T-helper 2 cell (primary cell): ENCODE measurements at places on chromosomes 3 and 15.

- no peak for DNase-seq
Measured at GRCh38 chr3:15539066-15539465, 17.6 kb upstream of the COLQ start.

DNA sequence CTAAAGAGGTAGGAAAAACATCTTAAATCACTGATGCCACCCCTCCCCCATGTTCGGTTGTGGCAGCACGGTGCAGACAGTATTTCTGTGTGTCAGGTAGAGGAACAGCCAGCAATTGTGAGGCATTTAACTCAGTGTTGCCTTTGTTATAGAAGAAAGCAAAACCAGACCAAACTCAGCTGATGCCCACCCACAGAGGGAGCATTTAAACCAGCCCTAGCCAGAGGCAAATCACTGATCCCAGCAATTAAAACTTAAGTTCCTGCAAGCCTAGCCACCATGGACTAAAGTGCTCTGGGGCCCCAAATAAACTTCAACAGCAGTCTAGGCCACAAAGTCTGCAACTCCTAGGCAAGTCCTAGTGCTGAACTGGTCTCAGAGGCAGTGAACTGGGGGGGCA lies 94.5 kb downstream of the CFAP20DC start:
- DNase-seq: no peak

GRCh38 chr3:16866571-16866970 lies 18.2 kb upstream of the PLCL2 start:
- peak; percentile 30 for DNase-seq

DNA sequence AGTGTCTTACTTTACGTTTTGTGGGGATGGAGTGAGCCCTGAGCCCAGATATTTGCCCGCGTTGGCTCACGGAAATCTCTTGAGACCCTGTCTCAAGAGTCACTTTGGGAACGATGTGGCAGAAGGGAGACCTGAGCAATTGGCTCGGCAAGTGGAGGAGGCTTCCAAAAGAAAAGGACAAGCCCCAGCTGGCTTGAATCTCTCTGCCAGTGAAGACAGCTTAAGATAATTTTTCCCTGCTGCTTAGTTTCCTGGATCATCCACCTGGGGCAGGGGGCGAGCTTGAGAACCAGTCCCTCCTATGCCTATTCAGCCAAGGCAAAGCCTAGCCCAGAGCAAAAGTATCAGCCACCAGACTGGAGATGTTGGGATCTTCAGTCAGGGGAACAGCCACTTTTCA lies 708 bp downstream of the SEC22A start:
- DNase-seq: no peak

DNA sequence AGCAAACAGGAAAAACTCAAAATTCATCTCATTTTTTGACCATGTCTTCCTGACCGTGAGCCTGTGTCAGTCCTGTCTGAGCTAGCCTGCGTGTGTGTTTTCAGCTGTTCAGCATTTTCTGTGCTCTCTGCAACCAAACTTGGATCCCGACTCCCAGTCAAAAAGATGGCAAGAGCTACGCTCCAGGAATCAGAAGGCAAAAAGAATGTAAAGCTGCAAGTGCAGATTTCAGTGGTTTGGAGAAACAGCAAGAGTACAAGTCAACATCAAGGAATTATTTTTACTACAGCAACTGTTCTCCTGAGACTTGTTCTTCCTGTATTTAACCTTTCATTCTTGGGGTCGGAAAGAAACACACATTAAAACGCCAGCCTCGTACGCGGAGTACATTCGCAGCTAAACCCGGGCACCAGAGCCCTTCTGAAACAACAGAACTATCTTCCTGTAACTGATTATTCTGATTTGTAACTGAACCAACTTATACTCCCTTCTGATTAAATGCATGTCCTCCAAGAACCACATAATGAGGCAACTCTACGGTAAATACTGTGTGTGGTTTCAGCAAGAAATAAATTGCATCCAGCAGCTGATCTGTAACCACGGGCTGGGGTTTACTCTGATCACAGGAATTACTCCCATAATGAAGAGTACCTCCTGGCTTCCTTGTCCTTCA lies 107.4 kb downstream of the LRIG1 start:
- DNase-seq: no peak

DNA sequence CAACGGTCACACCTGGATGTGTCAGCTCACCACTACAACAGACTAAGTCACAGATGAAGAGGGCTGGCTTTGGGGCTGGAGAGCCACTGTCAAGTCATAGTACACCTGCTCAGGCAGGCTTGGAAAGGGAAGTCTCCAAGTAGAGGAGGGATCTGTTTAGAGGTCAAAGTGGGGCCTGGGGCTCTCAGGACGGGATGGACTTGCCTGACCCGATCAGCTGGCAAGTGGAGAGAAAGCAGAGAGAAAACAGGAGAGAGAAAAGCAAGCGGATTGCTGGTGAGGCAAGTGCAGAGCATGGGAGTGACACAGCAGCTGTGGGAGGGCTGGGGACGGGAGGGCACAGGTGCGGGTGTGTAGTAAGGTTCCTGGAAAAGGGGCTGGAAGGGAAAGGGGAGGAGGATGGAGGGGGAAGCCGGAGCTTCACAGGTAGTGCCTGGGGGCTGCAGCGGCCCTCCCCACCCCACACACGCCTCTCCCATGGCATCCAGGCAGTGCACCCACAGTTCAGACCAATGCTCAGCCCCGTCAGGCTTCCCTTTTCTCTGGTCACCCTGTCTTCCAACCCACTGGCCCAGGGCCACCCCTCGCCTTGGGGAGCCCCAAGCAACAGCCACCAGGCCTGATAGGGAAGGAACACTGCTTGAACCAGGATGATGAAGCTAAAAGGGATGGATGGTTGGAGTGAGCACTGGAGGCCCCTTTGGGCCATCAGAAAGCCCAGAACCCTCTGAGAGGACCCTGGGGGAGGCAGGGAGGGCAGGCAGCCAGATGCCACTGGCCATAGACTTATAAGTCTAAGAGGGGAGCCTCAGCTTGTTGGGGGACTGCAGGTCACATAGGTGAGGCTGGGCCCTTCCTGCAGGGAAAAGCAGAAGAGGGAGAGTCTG lies 8.5 kb downstream of the RPS17 start:
- no peak for DNase-seq

DNA sequence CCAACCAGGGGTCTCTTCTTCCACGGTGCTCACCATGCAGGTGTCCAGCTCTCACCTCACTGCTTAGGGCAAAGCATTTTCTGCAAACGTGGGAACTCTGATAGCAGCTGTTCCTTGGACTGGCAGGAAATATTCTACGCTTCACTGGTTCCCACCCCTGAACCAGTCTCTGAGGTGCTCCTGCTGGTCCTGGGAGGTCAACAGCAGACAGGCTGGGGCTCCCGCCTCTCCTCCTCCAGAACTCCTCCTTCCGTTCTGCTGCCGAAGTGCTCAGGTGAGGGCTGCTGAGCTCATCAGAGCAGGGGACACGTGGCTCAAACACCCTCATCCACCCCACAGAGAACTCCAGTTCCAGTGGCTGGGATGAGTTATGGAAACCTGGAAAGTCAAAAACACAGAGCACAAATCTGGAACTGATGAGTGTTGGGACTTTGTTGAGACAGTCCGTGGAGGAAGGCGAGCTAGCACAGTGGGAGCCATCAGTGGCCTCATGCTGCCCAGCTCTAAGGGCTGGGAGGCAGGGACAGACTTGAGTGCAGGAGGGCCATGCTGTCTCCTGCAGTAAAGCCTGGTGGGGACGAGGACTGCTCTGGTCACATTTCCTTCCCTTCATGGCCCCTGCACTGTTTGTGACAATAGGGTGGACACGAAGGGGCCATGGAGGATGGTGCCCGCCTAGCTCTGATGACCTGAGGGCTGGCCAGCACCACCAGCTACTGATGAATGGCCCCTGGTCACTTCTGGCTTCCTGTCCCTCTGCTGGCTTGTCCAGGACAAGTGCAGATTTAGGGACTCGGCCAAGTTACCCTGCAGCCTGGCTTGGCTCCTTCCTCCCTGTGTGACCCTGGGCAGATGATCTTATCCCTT lies 137.8 kb downstream of the KLF13 start:
- no peak for DNase-seq

- DNase-seq: no peak
Measured at GRCh38 chr3:72744330-72744729, 103.9 kb downstream of the SHQ1 start.

- DNase-seq: no peak
Measured at GRCh38 chr15:42427429-42428223, 63.3 kb downstream of the ZNF106 start.

GRCh38 chr3:52420388-52420787 lies 24.5 kb downstream of the SEMA3G start:
- no peak for DNase-seq

GRCh38 chr15:90609242-90610180 lies 79.8 kb downstream of the CRTC3 start:
- DNase-seq: no peak

DNA sequence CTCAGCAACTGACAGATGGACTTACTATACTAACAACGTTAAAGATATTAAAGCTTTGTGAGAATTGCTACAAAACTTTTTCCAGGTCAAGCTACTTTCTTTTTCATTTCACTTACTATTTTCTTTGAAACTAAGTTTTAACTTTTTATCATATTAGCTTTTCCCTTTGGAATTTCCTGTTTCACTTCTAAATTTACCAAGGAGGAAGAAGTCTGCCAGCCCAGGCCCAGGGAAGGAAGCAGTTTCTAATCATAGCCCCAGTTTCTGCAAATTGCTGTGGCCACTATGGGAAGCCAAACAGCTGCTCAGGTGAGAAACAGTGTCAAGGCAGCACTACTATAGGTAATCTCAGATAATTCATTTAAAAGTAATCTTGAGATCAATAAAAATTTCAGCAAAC lies 18.4 kb downstream of the CYFIP1 start:
- no peak for DNase-seq

- DNase-seq: peak; percentile 11
Measured at GRCh38 chr3:188916934-188917401, 254.8 kb upstream of the TPRG1 start.

DNA sequence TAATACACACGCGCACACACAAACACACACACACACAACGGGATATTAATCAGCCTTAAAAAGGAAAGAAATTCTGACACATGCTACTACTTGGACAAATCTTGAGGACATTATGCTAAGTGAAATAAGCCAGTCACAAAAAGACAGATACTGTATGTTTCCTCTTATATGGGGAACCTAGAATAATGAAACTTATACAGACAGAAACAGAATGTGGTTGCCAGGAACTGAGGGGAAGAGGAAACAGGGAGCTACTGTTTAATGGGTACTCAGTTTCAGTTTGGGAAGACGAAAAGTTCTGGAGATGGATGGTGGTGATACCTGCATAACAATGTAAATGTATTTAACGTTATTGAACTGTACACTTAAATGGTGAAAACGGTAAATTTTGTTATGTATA lies 20.2 kb downstream of the ICE2 start:
- no peak for DNase-seq

- DNase-seq: no peak
Measured at GRCh38 chr15:81475926-81476325, 101.9 kb upstream of the TMC3 start.

- no peak for DNase-seq
Measured at GRCh38 chr3:158091531-158091930, 14.7 kb downstream of the SHOX2 start.

DNA sequence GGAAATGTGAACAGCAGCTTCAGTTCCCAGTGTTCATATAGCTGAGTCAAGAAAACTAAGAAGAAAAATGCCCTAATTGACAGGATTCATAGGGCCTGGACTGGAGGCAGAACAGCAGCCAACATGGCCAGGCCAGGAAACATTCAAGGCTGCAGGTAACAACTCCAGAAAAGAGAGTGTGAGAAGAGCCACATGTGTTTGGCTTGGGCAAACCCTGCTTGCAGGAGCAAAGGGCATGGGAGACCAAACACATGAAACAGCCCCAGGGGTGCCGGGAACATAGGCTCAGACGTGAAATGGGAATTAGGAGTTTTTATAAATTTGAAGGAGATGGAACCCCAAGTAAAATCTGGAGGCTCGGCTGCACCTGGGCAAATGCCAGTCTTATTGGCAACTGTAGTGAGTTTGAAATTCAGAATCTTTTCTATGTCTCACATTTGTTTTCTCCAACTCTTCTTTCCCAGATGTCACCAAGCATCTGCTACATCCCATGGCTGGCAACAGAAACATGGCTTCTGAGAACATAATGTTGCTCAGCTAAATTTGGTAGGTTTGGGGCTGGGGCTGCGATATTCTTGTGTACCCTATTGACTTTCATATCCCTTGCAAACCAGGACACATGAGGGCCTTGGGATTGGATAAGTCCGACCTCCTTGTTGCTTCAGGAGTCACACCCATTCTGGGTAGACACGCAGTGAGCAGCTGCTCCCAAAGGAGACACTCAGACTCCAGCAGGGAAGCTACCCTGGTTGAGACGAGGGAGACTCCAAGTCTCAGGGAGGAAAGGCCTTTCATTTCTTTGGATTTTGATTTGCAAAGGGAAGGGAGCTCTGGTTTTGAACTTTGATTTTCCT lies 98.9 kb upstream of the CLSTN2 start:
- DNase-seq: no peak

DNA sequence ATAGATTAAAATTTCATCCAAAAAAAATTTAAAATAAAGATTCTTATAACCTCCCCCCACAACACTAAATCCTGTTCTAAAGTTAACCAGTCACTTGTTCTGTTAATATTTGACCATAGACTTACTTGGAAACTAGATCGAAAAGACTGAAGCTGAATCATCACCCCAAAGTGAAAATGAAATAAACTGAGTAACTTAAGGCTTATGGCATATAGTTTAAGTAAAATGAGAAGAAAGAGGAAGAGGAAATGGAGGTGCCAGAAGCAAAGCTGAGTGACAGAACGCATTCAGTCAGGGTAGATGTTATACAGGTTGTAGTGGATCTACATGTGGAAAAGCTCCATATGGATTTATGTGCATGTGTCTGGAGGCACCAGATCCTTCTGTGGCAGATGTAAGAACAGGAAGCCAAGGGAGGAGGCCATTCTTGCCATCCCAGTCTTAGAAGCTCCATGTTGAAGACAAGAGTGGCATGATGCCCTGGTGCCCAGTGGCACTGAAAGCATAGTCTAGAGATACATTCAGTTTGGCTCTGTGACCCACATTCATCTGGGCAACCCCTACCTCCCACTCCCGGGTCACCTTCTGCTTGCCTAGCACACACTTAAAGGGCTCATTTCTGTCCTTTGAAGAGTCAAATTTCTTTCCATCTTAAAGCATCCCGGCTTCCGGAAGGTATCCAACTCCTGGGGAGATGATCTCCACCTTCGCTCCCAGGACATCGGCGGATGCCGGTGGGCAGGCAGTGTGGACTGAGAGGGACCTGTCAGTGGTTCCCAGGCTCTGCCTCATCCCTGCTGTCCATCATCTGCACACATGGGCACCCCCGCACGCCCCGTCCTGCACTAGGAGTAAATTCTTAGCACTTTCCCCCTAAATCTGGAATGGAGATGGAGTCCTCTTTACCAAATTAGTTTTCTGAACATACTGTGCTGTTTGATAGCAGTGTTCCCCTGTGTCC lies 90.8 kb downstream of the NEO1 start:
- no peak for DNase-seq

GRCh38 chr15:85527895-85528294 lies 147.5 kb downstream of the AKAP13 start:
- no peak for DNase-seq

- DNase-seq: no peak
Measured at GRCh38 chr3:195708061-195708460, 12.7 kb upstream of the MUC20 start.

GRCh38 chr3:194730365-194730764 lies 44.7 kb downstream of the FAM43A start:
- DNase-seq: no peak

- DNase-seq: no peak
Measured at GRCh38 chr3:10716964-10717363, 99.1 kb upstream of the SLC6A11 start.

GRCh38 chr15:40310001-40310959 lies 2.5 kb upstream of the PLCB2 start:
- no peak for DNase-seq

GRCh38 chr3:24545887-24546286 lies 51.2 kb upstream of the THRB start:
- no peak for DNase-seq
